ENCODE measurements at places on chromosomes 16 and 17.

DNA sequence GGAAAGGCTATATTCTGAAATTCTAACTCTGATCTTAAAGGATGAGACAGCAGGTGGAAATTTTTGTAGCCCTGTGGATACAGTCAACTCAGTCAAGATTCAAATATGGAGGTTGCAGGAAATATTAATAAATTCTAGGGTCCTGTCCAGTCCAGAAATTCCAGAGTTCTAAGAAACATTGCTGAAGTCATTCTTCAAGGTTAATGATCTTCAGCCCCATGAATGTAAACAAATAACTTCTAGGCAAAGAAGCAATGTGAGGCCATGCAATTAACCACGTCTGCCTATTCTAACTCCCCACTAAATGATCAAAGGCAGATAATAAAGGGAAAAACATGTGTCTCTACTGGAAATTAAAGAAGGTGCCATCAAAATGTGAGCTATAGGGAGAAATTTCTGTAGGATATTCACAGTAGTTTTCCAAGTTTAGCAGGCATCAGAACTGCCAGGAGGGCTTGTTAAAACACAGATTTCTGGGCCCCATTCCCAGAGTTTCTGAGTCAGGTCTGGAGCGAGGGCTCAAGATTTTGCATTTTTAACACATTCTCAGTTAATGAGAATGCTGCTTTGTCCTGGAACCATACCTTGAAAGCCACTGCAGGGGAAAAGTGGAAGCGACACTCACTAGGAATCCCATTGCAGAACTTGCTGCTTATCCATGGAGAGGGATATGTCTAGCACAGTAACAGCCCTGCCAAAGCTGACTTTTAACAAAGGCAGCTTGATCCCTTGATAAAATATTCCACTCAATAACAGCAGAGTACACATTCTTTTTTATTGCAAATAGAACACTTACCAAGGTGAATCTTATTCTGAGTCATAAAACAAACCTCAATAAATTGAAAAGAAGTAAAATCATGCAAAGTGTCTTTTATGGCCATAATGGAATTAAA lies 61.8 kb downstream of the DNAH3 start:
- DNase-seq = no peak

DNA sequence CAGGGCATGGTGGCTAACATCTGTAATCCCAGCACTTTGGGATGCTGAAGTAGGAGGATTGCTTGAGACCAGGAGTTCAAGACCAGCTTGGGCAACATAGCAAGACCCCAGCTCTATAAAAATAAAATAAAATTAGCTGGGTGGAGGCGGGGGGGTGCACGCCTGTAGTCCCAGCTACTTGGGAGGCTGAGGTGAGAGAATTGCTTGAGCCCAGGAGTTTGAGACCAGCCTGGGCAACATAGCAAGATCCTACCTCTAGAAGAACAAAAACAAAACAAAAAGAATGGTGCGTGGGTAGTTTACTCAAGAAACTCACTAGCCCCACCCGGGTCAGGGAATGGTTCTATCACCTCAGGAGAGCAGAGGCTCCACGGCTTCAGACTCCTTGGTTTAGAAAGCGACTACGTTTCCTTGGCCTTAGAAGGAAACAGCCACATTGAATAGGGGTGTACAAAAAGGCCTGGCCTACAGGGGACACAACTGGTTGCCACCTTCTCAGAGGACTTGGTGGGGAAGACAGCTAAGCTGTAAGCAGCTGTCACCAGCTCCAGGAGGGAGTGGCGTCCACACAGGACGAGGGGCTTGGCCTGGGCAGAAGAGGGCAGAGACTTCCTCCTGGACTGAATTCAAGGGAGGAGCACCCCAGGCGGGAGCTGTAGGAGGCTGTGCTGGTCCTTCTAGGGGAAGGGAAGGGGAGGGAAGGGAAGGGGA lies 716 bp downstream of the TK1 start:
- DNase-seq = no peak

DNA sequence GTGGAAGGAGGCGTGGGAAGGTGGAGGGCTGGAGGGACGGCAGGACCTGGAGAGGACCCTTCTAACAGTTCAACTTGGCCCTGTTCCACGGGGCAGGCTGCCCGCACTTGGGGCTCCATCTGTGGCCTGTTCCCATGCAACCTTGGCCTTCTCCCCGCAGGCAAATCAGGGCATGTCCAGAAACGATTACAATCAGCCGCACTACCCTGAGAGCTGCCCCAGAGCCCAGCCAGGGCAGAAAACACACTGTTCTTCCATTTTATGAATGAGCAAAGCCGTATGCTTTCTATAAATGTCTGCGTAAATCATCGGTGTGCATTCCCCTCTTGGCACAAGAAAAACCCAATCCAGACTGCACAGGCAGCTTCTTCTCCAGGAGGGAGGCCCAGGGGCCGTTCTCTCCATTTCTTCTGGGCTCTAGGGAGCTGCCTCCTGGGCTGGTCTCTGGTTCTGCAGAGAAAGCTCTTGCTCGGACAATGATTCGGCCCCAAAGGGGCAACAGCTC lies 228.7 kb downstream of the SOX9 start:
- DNase-seq = no peak

- no peak for DNase-seq
These were observed 5.5 kb downstream of the MYH1 start for GRCh38 chr17:10512856-10513255.

GRCh38 chr16:60459463-60459862 lies 1576.8 kb downstream of the CDH8 start:
- DNase-seq = no peak

DNA sequence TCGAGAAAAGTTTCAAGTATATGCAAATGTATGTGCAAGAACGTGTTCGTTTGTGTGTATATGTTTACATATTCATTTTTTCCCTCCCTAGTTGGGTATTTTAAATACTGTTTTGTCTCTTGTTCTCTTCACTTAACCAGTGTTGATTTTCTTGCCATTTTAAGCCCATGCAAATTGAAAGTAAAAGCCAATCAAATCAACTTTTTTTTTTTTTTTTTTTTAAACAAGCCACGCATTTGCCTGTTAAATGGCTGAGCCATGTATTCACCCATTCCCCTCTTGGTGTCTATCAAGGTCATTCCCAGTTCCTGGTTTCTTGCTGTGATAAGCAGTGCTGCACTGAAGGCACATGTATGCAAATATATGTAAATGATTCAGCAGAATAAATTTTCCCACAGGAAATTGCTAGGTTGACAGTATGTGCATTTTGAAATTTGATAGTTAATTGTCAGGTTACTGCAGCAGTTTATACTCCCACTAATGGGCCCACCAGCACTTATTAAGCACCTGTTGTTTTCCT lies 12.2 kb downstream of the ABCC1 start:
- DNase-seq = no peak
